ENCODE measurements at places on chromosomes 16 and 17.

DNA sequence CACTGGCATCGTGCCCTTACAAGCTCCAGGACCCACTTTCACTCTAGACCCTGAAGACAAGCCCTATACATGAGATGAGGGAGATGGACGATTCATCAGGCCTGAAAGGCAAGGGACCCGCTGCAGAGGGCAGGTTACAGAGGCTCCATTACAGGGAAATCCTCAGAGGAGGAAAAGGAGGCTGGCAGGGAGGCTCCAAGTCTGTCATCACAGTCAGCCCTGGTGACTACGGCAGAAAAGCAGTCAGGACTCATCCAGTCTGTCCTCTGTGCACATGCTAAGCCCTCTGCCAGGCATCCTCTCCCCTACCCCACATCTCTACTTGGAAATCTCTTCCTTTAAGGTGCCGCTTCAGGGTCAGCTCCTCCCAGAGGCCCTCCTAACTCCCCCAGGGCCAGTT, 197.7 kb upstream of the CDH5 start:
- no peak for DNase-seq

DNA sequence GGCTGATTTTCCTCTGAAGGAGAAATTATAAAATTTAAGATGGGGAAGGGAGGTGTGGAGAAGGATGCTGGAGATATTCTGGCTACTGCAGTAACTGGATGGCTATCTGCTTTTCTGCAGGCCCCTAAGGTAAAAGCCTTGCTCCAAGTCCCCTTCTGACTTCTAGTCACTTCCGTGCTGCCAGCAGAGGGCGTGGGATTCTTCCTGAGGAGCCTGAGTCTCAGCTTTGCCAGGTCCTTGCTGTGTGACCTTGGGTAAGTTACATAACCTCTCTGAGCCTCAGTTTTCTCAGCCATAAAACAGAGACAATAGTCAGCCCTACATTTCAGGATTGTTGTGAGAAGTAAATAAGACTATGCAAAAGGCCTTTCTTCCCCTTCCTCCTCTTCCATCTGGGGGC, 24.3 kb upstream of the TMEM220 start:
- DNase-seq, result no peak

GRCh38 chr17:76265624-76266243, 586 bp downstream of the UBALD2 start:
- DNase-seq, result peak; percentile 41

- no peak for DNase-seq
Measured at GRCh38 chr16:48489376-48489775, 104.2 kb upstream of the SIAH1 start.

GRCh38 chr16:68737046-68737729, at the start of gene CDH1:
CDH1 (plus strand) TSS chr16:68737292; CDS start chr16:68737416, 124 bp downstream.
- DNase-seq, result peak; percentile 27

- no peak for DNase-seq
Measured at GRCh38 chr17:17810895-17811248, 25.9 kb downstream of the SREBF1 start.

- DNase-seq, result no peak
Measured at GRCh38 chr16:8581831-8582580, 8.3 kb downstream of the TMEM114 start.

GRCh38 chr16:15873301-15873700, 15.1 kb downstream of the CEP20 start:
- no peak for DNase-seq

DNA sequence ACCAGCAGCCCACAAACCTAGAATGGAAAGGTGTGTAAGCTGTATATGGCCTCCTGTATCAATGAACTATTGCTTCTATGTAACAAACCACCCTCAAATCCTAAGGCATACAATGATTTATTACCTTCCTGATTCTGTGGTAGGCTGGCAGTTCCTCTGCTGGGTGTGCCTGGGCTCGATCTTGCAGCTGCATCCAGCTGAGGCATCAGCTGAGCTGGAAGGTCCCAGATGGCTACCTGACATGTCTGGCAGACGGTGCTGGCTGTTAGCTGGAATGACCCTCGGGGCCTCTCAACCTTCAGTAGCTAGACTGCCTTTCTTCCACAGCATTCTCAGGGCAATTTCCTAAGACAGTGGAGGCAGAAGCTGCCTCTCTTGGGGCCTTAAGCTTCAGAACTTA, 152.7 kb downstream of the RAB11FIP4 start:
- no peak for DNase-seq

DNA sequence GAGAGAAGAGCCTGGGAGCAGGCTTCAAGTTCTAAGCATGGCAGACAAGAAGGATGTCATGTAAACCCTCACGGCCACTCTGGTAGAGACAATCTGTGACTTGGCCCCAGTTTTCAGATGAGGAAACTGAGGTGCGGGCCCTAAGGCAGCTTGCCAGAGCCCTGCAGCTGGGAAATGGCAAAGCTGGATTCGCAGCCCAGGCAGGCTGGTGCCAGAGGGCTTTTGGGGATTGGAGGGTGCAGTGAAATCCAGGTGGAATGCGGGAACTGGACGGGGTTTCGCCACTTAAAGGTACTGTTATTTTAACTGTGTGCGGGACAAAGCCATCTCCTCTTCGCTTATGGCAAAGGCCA, 477 bp upstream of the OSGIN1 start:
- DNase-seq, result no peak

DNA sequence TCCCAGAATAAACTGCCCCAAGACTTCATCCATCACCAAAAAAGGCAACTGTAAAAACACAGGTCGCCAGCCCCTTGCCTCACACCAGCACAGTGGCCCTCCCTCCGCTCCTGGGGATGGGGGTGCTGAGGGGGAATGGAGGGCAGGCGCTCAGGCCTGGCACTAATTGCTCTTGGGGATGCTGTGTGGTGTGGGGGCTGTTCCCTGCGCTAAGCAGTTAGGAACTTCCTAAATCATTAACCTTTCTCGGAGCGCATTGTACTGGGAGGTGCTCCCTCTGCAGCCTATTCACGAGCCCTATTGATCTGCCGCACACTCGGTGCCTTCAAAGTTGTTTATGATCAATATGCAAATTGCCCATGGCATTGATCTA, 199.9 kb downstream of the ZFHX3 start:
- DNase-seq, result no peak

DNA sequence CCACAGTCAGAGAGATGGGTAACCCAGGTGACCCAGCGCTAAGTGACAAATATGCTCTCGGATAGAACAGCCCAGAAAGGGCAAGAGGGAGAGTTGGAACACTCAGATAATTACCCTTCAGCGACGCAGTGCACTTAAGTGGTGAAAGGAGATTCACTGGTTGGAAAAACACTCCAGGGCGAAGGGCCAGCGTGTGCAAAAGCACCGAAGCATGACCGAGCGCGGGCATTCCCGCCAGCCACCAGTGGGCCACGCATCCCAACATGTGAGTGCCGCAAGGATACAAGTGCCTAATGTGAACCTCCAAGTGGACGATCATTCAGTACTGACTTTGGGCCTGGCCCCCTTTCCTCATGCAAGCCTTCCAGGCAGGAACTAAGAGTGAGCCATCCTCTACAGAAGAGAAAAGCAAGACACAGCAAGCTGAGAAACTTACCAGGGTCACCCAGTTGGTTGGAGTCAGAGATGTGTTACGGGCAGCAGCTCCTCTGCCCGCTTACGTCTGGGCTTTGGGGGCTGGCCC, 258.4 kb downstream of the C16orf95 start:
- no peak for DNase-seq
